Breast epithelium (tissue), 4 donors: ENCODE measurements at places on chromosomes 16 and 17.
A peak's percentile ranks its signal among the peaks of the same experiment; 100 is the strongest.

DNA sequence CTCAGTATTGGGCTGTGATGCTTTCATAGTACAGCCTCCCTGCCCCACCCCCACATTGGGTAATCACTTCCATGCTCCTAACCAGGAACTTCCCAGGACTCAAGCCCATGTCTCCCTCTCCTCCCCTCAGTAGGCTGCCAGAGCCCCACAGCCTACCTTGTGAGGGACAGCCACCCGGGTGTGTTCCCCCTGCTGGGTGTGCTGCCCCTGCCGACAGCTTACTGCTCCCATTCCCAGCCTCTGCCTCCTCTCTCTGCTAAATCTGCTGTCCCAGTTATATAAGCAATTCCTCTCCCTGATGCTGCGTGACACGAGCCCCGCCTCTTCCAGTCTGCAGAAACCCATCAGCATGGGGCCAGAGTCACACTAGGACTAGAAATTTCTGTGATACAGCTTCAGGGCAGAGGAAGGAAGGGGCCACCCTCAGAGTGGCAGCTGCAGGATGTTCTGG lies at the start of gene RSKR:
RSKR (minus strand) TSS at position 255 of the 451 bp plus-strand sequence; CDS start at position 231, 24 bp downstream.
- no peak for DNase-seq

GRCh38 chr17:82922646-82923045 lies 82.8 kb upstream of the ZNF750 start:
- no peak for DNase-seq

DNA sequence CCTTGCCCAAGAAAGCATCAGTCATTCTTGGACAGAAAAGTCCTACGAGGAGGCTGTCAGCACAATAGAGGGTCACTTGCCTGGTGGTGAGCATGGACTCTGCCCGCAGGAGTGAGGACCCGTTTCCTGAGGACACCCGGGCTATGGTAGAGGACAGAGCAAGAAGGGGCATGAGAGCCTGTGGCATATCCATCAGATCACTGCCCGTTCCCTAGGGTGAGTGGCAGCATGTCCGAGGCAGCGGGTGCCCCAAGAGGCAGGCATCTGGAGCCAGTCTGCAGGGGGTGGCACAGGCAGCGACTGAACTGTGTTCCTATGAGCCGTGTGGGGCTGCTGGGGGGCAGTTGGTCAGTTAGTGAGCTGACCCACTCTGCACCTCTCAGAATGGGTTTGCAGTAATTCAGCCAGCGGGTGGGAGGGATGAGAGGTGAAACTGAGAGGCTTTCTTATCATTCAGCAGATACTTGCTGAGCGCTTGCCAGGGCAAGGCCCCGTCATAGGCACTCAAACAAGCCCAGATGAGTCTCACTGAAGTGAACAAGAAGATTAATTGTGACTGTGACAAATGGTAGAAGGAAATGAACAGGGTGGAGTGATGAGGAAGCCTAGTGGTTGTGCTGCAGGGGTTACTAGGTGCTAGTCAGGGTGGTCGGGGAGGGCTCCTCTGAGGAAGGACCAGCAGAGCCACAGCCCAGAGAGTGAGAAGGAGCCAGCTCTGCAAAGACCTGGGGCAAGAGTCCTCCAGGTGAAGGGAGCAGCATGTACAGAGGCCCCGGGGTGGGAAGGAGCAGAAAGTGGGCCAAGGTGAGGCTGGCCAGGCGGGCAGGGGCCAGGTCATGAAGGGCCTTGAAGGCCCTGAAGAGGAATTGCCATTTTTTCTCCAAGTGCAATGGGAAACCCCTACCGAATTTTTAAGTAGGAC lies 87.9 kb downstream of the CLEC16A start:
- DNase-seq: no peak

DNA sequence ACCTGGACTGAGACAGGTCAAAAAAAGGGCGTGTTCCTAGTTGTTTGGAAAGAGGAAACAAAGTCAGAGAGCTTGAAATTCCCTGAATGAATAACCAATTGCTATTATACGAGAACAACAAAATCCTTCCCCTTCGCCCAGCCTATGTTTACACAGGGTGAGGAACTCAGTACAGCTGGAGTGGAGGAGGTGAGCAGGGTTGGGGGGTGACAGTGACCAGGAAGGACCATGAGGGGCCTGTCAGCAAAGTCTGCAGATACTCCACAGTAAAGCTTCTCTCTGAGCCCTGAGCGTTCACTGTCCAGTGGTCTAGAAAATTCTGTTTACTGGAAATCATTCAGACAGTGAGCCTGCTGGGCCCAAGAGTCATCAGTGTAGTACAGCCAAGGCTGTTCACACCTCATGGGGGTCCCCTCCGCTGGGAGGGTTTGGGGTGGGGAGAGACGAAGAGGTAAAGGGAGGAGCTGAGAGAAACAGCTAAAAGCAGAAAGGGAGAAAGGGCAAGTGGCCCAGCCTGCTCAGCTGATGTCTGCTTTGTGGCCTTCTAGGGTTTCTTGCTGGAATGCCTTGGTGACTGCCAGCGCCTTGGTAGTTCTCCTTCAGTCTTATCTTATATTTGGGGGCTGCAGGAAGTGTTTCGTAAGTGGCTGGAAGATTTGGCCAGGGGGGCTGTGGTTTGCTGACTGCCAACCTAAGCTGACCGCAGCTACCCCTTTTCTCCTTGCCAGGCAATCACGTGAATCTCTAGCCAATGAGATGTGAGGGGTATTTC lies 5.7 kb downstream of the DUSP3 start:
- DNase-seq: no peak

DNA sequence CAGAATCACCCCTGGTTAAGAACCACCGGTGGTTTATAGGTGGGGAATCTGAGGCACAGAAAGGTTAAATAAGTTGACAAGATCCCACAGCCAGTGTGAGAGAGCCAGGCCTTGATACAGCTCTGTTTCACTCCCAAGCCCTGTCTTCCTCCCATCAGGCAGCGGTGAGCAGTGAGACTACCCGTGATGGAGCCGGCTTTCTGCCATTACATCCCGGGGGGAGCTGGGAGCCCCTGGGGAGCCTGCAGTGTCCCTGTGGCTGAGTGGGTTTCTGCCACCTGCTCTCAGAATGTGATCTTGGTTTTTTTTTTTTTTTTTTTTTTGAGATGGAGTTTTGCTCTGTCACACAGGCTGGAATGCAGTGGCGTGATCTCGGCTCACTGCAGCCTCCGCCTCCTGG lies 66.4 kb downstream of the ABCC1 start:
- no peak for DNase-seq

- no peak for DNase-seq
Observed at GRCh38 chr16:79632289-79632688, 31.8 kb upstream of the MAF start.

GRCh38 chr17:74514632-74515334 lies 16.5 kb downstream of the CD300LB start:
- peak; percentile 39 for DNase-seq

DNA sequence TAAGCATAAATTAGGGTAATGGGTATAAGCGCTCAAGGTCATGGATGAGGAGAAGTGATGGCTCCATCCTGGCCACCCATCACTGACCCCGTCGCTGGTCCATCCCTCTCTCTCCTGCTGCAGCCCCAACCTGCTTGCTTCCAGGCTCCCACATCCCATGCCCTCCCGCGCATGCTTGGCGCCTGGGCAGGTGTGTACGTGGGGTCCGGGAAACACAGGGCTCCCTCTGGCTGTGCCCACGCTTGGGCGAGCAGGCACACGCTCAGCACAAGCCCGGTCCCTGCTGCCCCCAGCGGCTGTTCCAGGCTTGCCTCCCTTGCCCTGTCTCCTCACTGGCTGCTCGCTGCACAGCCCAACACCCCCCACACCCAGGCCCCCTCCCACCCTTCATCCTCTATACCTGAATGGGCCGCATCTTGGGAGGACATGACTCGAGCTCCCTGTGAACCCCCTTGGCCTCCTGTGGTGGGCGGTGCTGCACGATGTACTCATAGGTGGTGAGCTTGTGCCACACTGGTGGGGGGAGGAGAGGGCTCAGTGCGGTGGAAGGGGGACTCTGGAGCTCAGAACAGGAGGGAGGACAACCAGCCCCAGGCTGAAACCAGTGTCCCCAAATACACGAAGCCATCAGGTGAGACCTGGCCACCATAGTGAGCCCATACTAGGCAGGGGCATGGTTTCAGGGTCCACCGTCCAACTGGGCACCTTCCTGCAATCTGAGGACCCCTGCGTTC lies 4.7 kb upstream of the TPPP3 start:
- no peak for DNase-seq

DNA sequence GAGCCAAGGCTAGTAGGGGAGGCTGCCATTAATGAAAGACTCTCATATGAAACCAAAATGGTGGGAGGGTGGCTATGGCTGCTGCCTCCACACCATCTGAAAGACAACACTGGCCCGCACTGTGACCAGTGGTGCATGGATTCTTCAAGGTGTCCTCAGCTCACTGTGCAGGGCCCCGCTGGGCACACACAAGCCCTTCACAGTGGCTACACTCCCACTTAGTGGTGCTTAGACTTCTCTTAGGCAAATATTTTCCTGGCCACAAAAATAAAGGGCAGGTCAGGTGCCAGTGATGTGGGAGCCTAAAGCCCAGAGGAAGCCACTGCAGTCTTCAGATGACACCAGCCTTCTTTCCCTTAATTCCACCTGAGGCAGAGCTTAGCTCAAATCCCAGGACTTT lies 38.1 kb upstream of the IRX3 start:
- DNase-seq: no peak

DNA sequence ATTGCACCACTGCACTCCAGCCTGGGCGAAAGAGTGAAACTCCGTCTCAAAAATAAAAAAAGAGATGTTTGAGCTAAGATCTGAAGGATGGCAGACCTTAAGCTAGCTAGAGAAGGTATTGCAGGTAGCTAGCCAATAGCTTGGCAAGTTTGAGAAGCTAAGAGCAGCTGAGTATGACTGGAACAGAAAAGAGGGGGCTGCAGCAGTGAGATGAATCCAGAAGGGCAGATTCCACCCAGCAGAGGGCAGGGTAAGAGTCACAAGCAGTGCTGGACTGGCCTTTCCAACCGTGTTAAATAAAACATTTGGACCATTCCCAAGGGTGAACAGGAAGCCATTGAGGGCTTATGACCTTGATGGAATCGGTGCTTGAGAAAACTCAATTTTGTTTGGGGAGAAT lies 5.7 kb upstream of the PHAF1 start:
- DNase-seq: no peak

- DNase-seq: no peak
Observed at GRCh38 chr17:17190188-17190587, 15.9 kb downstream of the PLD6 start.

GRCh38 chr17:16439303-16439791 lies 24.0 kb downstream of the TRPV2 start:
- DNase-seq: no peak

DNA sequence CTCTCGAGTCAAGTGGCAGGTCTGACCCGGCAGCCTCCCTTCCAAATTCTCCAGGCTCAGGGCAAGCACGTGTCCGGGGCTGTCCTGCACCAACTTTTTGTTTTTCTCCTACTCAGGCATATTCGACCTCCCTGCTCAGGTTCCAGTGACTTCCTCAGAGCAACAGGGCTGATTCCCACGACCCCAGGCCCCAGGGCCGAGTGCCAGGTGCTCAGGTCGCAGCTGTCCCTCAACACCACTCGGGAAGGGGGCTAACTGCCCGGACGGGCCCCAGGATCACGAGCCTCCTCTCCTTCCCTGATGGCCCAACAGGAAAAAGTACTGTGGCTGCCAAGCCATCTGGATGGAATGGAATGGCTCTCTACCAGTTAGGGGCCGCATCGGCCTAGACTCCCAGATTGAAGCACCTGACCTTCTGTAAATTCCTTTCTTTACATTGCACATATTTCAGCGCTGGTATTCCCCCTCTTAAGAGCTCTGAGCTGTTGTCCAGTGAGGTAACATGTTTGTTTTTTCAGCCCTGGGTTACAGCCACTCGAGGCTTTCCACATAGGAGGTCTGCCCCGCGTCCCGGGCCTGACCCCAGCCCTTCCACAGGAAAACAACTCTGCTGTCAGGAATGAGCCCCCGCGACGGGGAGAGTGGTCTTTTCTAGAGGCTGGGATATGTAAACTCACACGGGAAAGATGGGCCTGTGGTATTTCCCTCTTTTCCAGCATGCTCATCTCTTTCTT lies 25.0 kb downstream of the NXN start:
- no peak for DNase-seq

DNA sequence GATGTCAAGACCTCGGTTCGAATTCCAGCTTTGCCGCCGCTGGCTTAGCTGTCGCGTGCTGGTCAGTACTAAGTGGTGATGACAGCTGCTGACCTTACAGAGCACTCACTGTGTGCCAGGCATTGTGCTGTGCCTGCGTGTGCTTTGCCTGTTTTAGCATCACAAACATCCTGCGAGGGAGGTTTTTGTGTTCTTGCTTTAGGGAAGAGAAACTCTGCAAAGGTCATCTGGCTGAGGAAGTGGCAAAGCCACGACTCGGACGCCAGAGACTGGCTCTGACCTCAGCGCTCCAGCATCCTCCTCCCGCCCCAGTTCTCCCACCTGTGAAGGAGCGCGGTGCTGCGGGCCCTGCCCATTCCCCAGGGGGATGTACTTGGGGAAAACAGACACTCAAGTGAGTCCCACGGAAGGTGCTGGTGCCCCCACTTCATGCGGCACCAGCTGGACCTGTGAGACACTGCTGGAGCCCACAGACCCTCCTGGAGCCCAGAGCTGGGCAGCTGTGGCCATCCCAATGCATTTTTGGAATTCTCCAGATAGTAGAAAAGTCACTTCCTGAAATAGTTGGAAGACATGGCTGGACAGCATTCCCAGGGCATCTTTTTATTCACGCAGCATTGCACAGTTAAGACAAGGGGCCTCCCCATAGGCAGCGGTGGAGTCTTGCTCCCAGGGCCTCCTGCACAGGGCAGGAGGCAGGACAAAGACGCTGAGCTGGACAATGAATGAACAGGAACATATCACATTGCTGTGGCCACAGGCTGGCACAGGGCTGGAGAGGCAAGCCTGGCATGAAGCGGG lies 20.0 kb upstream of the HERPUD1 start:
- no peak for DNase-seq
